Right ventricle myocardium superior (tissue), 1 donor: ENCODE measurements at places on chromosomes 3 and 15. TPM values are rescaled to one million over a fixed set of nuclear protein-coding genes. Genes with fewer than 3 reads are reported as not detected.

The SLC28A2 gene
- not detected for total RNA-seq

The PRR20G gene
- total RNA-seq: not detected

The CEMIP gene
- total RNA-seq: not detected

The CCNB2 gene
- 0.86 TPM for total RNA-seq

The CACNA2D2 gene
- 1.6 TPM for total RNA-seq

The LCTL gene
- total RNA-seq: not detected

The SERINC4 gene
- 0.19 TPM for total RNA-seq

The CPNE9 gene
- not detected for total RNA-seq

The SEC11A gene
- total RNA-seq: 82.5 TPM
